ENCODE measurements at places on chromosomes 12 and 14.

- no peak for DNase-seq
Measured at GRCh38 chr12:93568091-93568490, 4.4 kb upstream of the SOCS2 start.

GRCh38 chr14:36675581-36675980, 13.9 kb downstream of the PAX9 start:
- DNase-seq: no peak

- peak; percentile 25 for DNase-seq
Measured at GRCh38 chr12:130870442-130871285, 1.2 kb upstream of the RAN start.

- no peak for DNase-seq
Measured at GRCh38 chr12:132672678-132673077, 14.5 kb downstream of the POLE start.

GRCh38 chr12:6364044-6364374, 11.4 kb downstream of the SCNN1A start:
- no peak for DNase-seq

- DNase-seq: no peak
Measured at GRCh38 chr12:47388712-47389111, 309.0 kb upstream of the AMIGO2 start.

DNA sequence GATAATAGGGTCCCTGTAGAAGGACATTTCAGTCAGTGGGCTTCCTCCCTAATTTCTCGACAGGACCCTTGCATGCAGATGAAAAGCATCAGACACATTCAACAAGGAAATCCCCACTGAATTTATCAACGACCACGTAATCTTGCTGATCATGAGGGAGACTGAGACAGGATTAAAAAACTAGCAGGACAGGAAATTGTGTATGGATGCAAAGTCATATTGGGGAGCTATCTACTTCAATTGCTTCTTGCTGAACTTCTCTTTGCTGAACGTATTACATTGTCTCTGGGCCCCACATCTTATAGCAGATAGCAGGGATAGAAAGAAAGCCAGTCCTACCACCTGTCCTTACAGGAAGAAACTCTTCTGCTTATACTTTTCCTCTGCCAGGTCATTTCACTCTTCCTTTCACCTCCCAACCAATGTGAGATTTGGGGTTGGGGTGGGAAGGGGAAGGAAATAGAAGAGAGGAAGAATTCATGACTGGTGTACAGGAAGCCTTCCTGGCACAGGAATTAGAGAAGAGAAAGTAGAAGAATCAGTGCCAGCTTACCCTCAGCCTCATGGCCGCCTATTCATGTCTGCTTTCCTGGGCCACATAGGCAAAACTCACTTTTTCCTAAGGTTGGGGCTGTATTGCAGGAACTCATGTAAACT, 333.3 kb downstream of the ZFP36L1 start:
- DNase-seq: no peak

DNA sequence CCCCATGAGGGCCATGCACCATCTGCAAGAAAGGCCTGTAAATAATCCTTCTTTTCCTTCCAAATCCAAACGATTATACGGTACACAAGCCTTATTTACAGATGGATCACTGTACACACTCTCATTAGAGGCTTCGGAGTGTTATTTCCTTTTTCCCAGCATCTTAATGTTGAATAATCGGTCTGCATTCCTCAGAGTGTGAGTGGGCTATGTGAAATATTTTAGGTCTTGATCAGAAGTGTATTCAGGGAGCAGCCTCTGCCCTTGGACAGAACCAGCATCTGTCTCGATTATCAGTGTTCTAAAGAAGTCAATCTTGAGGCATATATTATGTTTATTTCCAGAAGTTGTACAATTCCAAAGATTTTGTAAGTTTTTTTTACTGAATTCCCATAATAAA, 340.6 kb downstream of the SEC23A start:
- DNase-seq: no peak

GRCh38 chr14:47262801-47263200, 412.6 kb downstream of the MDGA2 start:
- no peak for DNase-seq

DNA sequence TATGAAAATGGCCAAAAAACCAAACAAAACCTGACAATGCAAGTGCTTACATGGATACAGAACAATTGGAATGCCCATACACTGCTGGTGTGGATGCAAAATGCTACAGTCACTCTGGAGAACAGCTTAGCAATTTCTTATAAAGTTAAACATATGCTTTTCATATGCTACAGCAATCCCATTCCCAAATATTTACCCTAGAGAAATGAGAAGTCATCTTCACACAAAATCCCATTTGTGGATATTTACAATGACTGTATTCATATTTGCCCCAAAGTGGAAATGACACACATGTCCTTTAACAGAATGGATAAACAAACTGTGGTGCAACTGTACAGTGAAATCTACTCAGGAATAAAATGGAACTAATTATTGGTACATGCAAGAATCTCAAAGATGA, 20.4 kb downstream of the SAV1 start:
- no peak for DNase-seq
